ENCODE measurements at places on chromosomes 1 and 21. TPM values are rescaled to one million over a fixed set of nuclear protein-coding genes. Genes with fewer than 3 reads are reported as not detected.

DNA sequence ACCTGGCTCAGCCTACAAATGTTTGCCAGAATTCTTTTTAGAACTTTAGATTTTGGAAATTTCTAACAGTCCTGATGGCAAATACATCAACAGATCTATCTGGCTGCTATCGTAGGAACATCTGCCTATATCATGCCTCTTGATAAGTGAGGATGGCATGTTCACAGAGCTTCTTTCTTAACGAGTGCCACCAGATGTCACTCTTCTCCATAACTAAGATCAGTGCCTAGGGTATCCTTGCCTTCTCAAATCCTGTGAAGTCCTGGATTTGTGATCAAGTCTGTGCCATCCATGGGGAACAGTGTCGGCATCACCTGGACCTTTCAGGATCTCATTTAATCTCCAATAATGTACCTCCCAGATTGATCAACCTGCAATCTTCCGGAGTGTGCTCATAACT is 36.5 kb upstream of the CD5L start:
- peak; percentile 53 for DNase-seq

DNA sequence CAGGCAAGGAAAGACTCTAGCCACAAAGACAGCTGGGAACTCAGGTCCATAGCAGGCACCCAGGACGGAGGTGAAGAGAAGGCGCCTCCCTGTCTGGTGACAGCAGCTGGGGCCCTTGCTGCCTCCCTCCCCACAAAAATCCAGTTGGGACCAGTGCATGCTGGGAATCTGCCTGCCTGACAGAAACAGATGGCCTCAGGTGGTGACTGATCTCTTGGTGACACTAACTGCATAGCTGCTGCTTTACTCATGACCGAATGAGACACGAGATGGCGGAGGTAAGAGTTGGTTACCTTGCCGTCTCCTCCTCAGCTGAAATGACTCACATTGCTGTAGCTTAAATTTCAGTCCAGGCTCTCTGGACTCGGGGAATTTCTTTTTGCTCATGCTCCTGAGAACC is 130.3 kb downstream of the FGGY start:
- DNase-seq = peak; percentile 91

GRCh38 chr1:154999571-155000410 is 2.8 kb upstream of the ZBTB7B start:
- DNase-seq = no peak

DNA sequence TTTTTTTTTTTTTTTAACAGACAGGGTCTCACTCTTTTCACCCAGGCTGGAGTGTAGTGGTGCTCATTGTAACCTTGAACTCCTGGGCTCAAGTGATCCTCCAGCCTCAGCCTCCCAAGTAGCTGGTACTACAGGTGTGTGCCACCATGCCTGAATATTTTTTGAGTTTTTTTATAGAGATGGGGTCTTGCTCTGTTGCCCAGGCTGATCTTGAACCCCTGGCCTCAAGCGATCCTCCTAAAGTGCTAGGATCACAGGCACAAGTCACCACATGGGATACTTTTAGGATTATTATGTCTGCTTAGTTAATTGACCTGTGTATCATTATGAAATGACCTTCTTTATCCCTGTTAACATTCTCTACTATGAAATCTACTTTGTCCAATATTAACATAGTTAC is 38.0 kb downstream of the RASSF5 start:
- no peak for DNase-seq

DNA sequence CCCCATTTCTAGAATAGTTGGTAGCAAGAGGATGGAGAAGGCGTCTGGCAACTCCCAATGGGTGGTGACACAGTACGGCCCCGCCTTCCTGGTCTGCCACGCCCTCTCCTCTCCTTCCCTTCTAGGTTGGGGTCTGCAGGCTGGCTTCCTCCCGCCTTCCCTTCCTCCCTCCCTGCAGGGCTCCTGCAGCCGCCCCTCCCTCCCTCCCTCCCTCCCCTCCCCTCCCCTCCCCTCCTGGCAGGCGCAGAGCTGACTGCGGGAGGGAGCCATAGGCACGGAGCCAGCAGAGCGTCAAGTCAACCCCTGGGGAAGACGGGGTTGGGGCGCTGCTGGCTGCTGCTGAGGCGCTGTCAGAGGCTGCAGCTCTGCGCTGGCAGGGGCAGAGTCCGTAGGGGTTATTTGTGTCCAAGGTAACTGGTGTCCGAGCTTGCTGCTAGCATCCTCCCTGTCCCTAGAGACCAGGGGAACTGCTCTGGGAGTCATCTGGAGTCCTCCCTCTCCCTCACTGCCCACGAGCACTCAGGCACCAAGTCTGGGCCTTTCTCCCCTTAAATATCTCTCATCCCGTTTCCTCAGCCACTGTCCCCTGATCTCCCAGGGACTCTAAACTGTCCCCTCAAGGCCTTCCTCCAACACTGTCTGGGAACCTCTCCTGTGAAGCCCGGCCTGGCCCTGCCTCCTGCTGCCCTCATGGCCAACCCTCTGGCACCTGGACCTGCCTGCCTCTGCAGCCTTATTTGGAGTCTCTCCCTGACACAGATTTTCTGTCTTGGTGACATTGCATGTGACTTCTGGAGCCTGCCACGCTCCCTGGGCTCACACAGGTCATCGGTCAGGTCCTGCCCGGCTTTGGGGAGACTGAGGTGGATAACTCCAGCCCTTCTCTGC is 57.4 kb upstream of the ACOT11 start:
- DNase-seq = no peak

- no peak for DNase-seq
Observed at GRCh38 chr1:24384251-24385090, 29.1 kb downstream of the STPG1 start.

DNA sequence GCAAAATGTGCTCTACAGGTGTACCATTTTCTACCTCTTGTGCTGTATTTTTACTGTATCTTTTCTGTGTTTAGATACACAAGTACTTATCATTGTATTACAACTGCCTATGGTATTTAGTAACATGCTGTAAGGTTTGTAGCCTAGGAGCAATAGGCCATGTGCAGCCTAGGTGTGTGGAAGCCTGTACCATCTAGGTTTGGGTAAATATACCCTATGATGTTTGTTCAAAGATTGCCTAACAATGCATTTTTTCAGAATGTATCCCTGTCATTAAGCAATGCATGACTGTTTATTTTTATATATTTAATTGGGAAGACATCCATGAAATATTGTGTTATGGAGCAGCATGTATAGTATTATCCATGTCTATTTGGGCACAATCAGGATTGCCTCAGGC is 11.0 kb downstream of the ETV3L start:
- DNase-seq = no peak

DNA sequence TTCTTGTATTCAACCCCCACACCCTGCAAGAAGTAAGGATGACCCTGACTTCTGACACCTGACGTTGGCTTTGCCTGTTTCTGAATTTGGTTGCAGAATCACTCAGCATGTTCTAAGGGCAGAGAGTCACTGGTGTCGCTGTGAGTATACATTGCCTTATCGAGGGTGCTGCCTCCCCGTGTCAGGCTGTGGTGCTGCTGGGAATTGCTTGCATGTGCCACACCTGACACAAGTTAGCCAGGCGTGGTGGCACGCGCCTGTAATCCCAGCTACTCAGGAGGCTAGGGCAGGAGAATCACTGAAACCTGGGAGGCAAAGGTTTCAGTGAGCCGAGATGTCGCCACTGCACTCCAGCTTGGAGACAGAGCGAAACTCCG is 45.9 kb downstream of the WDR4 start:
- DNase-seq = no peak

- DNase-seq = no peak
Observed at GRCh38 chr1:24454673-24455072, 39.1 kb downstream of the NIPAL3 start.

GRCh38 chr1:150322310-150322709 is 977 bp downstream of the PRPF3 start:
- no peak for DNase-seq

DNA sequence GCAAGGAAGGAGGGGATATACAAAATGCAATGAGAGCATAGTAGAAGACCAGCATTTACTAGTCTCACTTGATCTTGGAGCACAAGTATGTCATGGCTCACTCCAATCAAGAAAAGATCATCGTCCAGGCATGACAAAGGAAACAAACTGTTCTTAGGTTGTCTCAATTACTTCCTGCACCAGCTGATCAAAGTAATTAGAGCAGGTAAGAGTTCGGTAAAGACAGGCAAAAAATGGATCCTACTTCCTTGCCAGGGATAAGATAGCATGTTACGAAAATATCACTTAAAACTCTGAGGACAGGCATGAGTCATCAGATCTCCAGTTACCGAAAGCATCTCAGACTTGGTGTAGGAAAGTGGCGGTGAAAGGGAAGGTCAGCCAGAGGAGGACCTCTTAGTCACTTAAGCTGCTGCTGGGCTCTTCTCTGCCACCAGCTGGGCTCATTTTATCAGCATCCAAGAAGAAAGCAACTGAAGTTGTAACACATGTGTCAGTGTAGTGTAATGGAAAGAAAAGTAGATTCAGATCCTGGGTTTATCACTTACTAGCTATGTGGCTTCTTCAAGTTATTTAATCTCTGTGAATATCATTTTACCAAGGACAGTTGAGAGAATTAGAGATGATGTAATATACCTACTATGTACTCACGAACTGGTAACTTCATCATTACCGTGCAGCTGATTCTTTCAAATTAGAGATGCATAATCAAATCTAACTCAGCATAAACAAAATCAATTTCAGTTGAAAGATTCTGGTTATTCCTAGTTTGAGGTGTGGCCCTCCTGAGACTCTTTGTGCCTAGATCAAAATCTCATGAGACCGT is 46.8 kb downstream of the XCL1 start:
- DNase-seq = peak; percentile 95

DNA sequence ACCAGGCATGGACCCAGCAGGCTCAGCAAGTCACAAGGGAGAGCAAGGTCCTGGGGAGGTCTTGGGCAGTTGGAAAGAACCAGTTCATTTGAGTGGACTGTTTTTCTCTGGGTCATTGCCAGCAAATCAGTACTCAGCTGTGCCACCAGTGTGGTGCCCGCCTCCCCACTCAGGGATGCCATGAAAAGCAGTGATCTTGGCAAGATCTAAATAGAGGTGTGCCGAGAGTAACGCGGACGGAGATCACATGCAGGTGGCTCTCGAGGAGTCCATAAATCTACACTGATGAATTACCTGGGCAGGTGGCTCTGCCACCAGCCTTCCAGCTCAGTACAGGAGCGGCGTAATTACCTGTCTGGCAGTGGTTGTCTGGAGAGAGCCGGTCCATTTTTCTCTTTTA is 642.2 kb downstream of the PTPRU start:
- DNase-seq = no peak

DNA sequence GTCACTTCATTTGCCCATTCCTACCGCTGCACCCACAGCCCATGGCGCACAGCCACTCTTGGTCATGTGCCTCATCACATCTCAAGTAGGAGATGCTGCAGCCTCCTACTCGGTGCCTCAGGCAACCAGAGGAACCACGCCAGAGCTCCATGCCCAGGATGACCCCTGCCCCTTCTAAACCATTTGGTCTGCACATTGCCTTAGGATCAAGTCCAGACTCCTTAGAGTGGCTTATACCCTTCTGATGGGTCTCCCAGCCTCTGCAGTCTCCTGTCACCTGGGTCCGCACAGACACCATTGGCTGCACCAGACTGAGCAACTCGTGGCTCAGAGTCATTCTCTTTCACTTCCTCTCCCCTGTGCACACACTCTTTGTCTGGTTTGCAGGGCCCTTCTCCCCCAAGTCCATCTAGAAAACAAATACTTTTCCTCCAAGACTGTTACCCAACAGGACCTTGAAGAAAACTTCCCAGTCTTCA is 2.2 kb upstream of the ADORA3 start:
- DNase-seq = no peak

DNA sequence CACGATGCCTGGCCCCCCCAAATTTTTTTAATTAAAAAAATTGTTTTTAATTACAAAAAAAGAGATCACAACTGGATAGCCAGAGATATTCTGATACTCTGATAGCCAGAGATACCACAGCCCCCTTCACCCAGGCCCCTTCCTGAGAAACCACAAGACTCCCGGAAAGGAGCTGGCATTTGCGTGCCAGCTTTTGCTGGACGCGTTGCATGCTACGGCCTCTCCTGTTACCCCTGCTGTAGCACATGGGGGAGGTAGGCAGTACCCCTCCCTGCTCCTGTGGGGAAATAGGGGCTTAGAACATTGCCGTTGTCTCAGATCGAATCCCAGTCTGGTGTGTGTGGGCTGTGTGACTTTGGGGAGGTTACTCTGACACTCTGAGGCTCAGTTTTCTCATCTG is 22.7 kb downstream of the MFAP2 start:
- no peak for DNase-seq

GRCh38 chr1:10824821-10825540 is 28.5 kb upstream of the CASZ1 start:
- DNase-seq = peak; percentile 62

DNA sequence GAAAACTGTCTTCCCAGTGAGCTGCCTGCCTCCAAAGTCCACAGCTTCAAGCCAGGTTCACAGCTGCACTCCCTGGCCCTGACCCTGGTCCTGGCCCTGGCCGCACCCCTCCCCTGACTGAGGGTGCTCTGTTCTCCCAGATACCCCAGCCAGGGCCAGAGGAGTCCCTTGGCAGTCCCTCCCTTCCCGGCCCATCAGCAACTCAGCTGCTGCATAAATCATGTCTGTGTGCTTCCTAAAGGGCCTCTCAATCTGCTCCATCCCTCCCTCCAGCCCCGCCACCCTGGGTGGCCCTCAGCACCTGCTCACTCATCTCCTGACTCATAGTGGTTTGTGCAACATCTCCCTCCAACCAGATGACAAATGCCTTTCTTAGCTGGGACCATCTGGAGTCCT is 24.8 kb upstream of the C1orf174 start:
- DNase-seq = peak; percentile 60

- DNase-seq = no peak
Observed at GRCh38 chr1:214372092-214372491, 91.1 kb downstream of the SMYD2 start.

GRCh38 chr1:37031871-37032270 is 2.4 kb downstream of the GRIK3 start:
- DNase-seq = no peak

DNA sequence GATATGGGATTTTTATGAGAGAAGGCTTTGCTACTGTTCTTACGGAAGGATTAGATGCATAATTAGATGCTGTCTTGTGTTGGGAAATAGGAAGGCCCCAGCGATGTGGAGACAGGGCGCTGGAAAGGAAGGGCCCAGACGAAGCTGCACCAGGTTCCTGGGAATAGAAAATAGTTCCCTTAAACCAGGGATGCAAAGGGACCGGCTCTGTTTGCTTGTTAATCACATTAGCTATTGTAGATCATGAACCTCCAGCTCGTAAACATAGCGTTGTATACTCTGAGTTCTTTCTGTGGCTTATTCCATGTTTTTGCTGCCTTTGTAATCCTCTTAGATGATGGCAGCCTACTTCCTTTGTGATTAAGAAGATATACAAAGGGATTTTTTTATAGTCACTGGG is 79.8 kb upstream of the COX20 start:
- DNase-seq = no peak

- DNase-seq = no peak
Observed at GRCh38 chr1:5250336-5250735, 595.9 kb downstream of the AJAP1 start.

DNA sequence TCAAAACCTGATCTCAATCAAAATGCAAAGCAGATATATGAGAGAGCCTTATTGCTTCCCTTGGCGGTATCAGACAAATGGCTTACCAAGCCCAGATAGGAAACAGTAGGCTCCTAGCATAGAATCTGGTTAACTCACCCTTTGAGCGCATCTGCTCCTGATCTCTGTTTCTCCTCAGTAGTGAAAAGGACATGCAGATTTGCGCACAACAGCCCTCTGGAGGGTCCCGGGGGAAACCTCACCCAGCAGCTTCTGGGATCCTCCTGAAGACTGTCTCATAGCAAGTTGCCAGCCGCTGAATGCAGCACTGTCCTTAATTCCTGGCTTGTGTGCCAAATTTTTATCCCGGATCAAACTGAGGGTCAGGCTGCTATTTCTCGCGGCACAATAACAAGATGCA is 192.2 kb downstream of the FASLG start:
- DNase-seq = no peak

PODN gene
- total RNA-seq = not detected

MEGF6 gene
- total RNA-seq = 22.4 TPM

HPCAL4 gene
- not detected for total RNA-seq

GPR61 gene
- total RNA-seq = not detected
